ENCODE measurements at places on chromosomes 12 and 14.

DNA sequence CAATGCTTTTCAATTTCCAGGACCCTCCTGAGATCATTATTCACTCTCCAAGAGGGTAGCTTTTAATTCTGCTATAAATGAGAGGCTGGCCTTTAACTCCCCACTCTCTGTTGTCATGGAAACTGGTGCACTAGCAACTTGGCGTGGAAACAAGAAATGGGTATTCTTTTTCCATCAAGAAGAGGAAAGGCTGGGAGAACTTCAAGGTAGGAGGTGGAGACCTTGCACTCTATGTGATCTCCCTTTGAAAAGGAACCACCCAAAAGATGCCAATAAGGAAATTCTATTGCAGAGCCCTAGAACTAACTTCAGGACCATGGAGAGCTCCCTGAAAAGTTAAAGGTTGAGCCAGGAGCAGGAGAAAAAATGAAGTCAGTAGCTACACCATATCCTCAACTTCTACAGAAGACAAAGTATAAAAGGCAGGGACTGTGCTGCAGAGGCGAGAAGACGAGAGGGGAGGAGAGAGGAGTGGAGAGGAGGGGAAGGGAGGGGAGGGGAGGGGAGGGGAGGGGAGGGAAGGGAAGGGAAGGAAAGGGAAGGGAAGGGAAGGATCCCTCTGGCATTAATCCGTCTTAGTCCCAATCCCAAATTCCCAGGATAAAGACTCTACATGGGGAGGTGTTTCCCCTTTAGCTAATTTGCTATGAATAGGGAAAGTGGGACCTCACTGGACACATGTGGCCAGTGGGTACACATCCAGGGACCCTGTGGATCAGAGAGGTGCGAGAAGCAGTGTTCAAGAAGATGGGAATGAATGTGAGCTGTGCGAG is 46.7 kb upstream of the FICD start:
- no peak overlapping the region for H3K27ac ChIP-seq
- H3K27me3 ChIP-seq = no peaks in the 10 kb centered on the region
- no peaks in the 10 kb centered on the region for H3K4me1 ChIP-seq
- no peaks in the 10 kb centered on the region for H3K36me3 ChIP-seq

DNA sequence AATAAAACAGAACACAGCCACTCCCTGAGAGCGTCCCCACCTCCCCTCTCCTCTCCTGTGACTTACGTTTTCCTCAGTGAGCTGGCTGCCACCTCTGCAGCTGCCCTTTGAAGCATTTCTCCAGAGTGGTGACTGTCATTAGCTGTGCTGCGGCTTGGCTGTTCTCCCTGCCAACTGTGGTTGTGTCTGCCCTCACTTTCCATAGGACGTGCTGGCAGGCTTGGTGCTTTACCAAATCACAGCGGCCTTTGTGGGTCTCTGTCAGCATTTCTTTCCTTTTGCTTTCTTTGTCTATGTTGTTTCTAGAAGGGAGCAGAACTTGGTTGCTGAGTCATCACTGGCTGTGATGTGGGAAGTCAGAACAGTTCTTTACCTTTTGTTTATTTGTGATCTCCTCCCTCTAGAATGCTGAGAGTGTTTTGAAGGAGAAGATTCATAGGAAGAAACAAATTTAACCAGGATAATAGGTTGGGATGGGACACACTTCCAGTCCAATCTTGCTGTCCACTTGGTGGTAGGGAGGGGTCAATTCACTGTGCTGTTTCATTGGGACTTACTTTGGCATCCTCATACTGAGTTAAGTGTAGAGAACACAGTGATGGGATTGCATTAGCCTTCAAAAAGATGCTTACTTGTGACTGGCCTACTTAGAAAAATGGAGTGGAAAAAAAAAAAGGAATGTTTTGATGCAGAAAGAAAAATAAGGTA is 88.2 kb downstream of the TMX1 start:
- H3K27ac ChIP-seq = peak overlapping the region; percentile 13
- no peaks in the 10 kb centered on the region for H3K4me1 ChIP-seq
- H3K36me3 ChIP-seq = no peaks in the 10 kb centered on the region
- no peak overlapping the region for H3K4me3 ChIP-seq

- DNase-seq = peak; percentile 28
- no peaks in the 10 kb centered on the region for H3K4me1 ChIP-seq
- H3K36me3 ChIP-seq = no peaks in the 10 kb centered on the region
- no peaks in the 10 kb centered on the region for H3K27me3 ChIP-seq
- H3K27ac ChIP-seq = no peak overlapping the region
Measured at GRCh38 chr12:22014041-22014782, 31.8 kb upstream of the CMAS start.

GRCh38 chr12:50188241-50188781 is 21.1 kb upstream of the CERS5 start:
- no peaks in the 10 kb centered on the region for H3K36me3 ChIP-seq
- no peak overlapping the region for H3K27ac ChIP-seq
- no peak overlapping the region for H3K4me3 ChIP-seq
- no peaks in the 10 kb centered on the region for H3K27me3 ChIP-seq
- no peaks in the 10 kb centered on the region for H3K4me1 ChIP-seq

GRCh38 chr12:132445884-132446632 is 43.9 kb upstream of the FBRSL1 start:
- H3K27me3 ChIP-seq = no peaks in the 10 kb centered on the region
- no peak overlapping the region for H3K4me3 ChIP-seq
- no peaks in the 10 kb centered on the region for H3K36me3 ChIP-seq

DNA sequence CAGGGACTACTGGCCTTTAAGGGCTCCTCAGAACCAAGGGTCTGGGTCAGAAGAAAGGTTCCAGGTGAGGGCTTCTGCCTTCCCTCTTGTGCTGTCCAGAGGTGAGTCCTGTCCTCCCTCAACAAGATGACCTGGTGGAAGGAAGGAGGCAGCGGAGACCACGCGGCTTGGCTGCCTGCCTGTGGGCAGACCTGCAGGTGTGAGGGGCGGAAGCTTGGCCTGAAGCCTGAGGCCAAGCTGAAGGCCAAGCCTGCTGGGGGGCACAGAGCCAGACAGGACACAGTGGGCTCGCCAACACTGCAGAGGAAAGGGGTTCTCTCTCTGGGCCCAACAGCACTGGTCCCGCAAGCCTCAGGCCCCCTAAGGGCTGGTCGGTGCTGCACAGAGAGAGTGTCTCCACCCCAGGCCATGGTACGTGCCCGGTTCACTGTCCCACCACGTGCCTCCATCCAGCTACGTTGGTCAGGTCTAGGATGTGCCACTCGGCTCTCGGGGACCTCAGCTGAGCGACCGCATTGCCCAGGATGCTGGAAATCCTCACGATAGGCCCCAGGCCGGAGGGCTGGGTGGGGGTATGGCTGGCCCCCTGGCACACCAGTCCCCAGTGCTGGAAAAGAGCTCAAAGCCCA is 170.0 kb upstream of the PRMT8 start:
- DNase-seq = no peak
- no peak overlapping the region for H3K27ac ChIP-seq
- no peaks in the 10 kb centered on the region for H3K27me3 ChIP-seq
- H3K4me1 ChIP-seq = peaks cover 4% of the 10 kb centered on the region
- no peak overlapping the region for H3K4me3 ChIP-seq

DNA sequence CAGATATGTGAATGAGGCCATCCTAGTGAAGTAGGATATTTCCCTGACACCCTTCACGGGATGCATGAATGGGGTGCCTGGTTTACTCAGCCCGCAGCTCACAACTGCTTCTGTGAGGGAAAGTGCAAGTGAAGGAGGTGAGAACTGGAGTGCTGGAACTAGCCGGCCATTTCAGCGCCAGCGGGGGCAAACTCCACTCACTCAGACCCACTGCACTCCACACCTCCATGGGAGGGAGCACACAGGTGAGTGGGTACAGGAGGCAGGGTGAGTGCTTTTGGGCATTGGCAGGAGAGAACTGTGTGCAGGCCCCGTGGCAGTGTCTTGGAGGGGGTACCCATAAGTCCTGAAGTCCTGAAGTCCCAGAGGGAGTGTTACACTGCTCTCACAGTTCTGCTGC is 1008.4 kb downstream of the SLC6A15 start:
- H3K36me3 ChIP-seq = no peaks in the 10 kb centered on the region
- no peaks in the 10 kb centered on the region for H3K4me1 ChIP-seq
- no peak overlapping the region for H3K27ac ChIP-seq
- H3K27me3 ChIP-seq = no peaks in the 10 kb centered on the region
- DNase-seq = no peak

GRCh38 chr14:21964180-21964579 is 290.6 kb upstream of the OR4E1 start:
- no peaks in the 10 kb centered on the region for H3K4me1 ChIP-seq
- no peaks in the 10 kb centered on the region for H3K36me3 ChIP-seq
- no peak overlapping the region for H3K4me3 ChIP-seq

DNA sequence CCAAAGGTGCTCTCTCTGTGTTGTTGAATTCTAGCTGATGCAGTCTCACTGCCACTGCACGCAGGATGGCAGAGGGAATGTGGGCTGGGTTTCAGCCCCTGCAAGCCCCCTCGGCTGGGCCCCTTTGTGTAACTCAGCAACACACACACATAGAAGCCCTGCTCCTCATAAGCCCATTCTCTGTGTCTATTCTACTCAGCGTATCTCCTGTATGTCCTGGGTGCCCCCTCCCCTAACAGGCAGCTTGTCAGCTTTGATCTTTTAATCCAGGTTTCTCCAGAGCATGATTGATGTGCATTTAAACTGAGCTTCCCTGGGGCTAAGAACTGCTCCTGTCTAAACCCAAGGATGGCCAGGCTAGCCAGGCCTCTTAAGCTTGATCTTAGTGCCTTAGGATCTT is 43.0 kb downstream of the SRRM4 start:
- DNase-seq = no peak
- H3K36me3 ChIP-seq = no peaks in the 10 kb centered on the region
- H3K4me1 ChIP-seq = no peaks in the 10 kb centered on the region
- H3K27me3 ChIP-seq = peaks cover 9% of the 10 kb centered on the region

DNA sequence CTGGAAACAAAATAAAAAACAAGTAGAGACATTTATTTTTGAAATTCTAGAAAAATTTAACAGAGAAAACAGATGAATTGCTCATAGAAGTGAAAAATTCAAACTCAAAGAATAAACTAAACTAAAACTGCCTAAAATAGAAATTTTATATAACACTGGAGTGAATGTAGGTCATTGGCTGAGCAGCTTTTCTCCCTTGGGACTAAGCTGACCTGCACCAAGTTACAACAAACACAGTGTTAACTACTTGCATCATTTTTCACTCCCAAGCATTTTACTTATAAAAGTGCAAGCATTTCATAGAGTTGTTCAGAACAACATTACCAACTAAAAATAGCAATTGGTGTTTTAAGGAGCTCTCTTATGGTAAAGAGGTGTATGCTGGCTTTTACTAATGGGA is 298.1 kb downstream of the MED13L start:
- H3K4me1 ChIP-seq = no peaks in the 10 kb centered on the region
- H3K4me3 ChIP-seq = no peak overlapping the region
- H3K27me3 ChIP-seq = no peaks in the 10 kb centered on the region
- no peak overlapping the region for H3K27ac ChIP-seq
- H3K36me3 ChIP-seq = peaks cover 43% of the 10 kb centered on the region
- no peak for DNase-seq

GRCh38 chr14:104980611-104981531 is 2.7 kb upstream of the AHNAK2 start:
- no peak for DNase-seq
- H3K27ac ChIP-seq = no peak overlapping the region
- no peaks in the 10 kb centered on the region for H3K4me1 ChIP-seq
- H3K27me3 ChIP-seq = peaks cover 2% of the 10 kb centered on the region

GRCh38 chr12:125853670-125854069 is 788.4 kb downstream of the AACS start:
- no peak overlapping the region for H3K27ac ChIP-seq
- no peak overlapping the region for H3K4me3 ChIP-seq
- no peaks in the 10 kb centered on the region for H3K36me3 ChIP-seq
- no peak for DNase-seq

DNA sequence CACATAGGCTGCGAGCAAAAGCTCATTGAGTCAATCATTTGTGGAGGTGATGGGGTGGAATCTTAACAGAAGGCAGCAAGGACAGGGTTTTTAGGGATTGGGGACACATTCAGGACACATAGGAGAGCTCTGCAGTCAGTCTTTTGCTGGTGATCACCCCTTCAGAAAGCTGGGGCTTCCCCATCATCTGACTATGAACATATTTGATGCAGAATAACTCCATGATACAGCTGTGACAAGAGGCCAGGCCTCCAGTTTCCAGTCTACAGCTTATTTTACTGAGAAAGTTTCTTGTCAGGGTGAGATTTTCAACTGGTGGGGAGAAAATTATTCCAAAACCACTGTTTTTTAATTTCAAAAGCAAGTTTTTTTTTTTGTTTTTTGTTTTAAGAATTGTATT is 134.2 kb downstream of the TMEM30B start:
- peaks cover 20% of the 10 kb centered on the region for H3K4me1 ChIP-seq
- H3K36me3 ChIP-seq = no peaks in the 10 kb centered on the region
- no peak overlapping the region for H3K27ac ChIP-seq

DNA sequence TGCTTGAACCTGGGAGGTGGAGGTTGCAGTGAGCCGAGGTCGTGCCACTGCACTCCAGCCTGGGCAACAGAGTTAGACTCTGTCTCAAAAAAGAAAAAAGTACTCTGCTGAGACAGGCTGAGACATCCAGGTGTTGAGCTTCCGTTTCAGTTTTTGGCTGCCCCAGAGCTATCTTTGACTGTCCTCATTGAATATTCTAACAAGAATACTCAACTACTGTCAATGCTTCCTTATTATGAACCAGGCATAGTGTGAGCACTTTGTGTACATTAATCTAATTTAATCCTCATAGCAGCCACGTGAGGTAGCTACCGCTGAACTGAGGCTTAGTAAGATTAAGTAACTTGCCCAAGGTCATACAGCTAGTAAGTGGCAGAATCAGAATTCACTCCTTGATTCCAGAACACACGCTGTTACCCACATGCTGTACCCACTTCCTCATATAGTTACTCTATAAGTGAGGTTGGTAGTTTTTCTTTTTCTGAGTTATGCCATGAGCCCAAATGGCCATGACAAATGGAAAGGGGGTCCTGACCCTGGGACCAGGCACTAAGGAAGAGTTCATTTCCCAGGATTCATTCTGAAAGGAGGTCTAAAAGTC is 11.3 kb downstream of the ALDH1L2 start:
- no peaks in the 10 kb centered on the region for H3K4me1 ChIP-seq
- H3K4me3 ChIP-seq = no peak overlapping the region
- no peak for DNase-seq
- H3K36me3 ChIP-seq = no peaks in the 10 kb centered on the region
- no peaks in the 10 kb centered on the region for H3K27me3 ChIP-seq
- no peak overlapping the region for H3K27ac ChIP-seq

DNA sequence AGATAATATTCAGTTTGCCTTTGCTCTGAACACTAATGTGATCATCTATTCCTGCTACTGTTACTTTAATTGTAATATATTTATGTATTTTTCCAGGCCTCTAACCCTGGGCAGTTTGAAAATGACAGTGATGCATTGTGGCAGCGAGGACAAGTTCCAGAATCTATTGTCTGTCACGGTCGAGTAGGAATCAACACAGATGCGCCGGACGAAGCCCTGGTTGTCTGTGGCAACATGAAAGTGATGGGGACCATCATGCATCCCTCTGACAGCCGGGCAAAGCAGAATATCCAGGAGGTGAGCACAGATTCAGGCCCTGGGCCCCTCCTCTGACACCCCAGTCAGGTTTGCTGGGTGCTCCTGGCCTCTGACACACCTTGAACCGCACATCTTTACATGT is 78.5 kb downstream of the MYRFL start:
- peaks cover 4% of the 10 kb centered on the region for H3K4me1 ChIP-seq
- no peaks in the 10 kb centered on the region for H3K27me3 ChIP-seq
- H3K36me3 ChIP-seq = no peaks in the 10 kb centered on the region
- H3K4me3 ChIP-seq = no peak overlapping the region
- no peak for DNase-seq
